ENCODE measurements at places on chromosomes 6 and 20.

GRCh38 chr6:150697515-150697914 is 97.8 kb downstream of the PLEKHG1 start:
- no peak for DNase-seq

GRCh38 chr20:17697171-17697570 is 2.6 kb upstream of the BANF2 start:
- no peak for DNase-seq

- DNase-seq = peak; percentile 73
These were observed 127.4 kb upstream of the AFDN start for GRCh38 chr6:167699141-167699931.

- no peak for DNase-seq
These were observed 7.5 kb upstream of the AFG1L start for GRCh38 chr6:108287373-108287772.

DNA sequence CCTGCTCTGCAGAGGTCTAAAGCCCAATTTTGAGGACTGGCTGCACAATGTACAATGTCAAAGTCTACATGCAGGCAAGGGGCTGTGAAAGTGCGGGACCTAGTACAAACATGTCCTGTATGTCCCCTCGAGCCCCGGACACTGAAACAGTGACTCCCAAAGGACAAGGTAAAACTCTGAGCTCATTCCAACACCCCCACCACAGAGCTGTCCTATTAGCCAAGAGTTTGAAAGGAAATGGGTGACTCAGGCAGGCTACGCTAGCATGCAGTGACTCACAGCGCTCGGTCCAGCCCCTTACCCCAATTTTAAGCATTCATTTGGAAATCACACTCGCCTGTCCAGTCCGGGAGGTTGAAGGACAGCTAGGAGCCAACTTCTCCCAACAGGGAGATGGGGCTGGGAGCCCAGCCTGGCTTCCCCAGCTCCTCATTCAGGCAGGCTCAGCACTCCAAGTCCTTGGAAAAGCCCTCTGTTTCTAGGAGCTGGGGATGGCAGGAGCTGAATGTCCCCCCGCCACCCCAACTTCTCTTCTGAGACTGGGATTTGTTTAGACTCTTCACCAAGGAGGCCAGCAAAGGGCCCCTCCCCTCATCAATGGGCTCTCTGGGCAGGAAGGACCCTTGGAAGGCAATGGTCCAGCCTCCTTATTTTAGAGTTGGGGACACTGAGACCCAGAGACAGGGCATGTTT is 3.9 kb downstream of the SDC4 start:
- DNase-seq = no peak

DNA sequence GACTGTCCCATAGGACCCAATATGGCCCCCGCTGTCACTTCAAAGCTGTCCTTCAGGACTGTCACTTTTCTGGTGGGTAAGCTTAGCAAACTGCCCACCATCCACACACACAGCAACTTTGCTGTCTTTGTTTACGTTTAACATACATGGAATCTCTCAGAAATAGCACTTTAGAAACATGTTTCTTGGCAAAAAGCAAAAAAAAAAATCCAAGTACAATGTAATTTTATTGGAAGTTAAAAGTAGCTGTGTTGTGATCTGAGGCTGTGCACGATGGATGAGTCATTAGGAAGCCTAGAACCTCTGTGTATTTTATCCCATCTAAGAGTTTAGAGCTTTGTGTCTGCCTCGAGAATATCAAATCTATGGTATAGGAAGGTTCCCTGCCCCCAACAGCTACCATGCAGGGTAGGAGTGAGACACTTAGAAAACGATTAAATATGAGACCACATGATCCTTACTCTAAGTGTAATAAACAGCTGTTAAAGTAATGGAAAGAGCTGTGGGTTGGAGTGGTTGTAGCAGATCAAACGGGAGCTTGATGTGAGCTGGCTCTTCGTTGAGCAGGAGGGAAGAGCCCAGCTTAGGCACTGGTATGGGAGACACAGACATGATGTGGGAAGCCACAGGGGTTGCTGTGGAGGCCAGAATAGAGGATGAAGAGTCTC is 119.5 kb downstream of the PLEKHG1 start:
- DNase-seq = no peak

- peak; percentile 5 for DNase-seq
These were observed 189.0 kb downstream of the LRFN2 start for GRCh38 chr6:40398034-40398691.

- DNase-seq = no peak
These were observed 46.5 kb upstream of the FRMD1 start for GRCh38 chr6:168125429-168126001.

GRCh38 chr20:51399006-51399890 is 143.3 kb downstream of the NFATC2 start:
- DNase-seq = no peak

- no peak for DNase-seq
These were observed 5.4 kb upstream of the RAB44 start for GRCh38 chr6:36692220-36692619.

DNA sequence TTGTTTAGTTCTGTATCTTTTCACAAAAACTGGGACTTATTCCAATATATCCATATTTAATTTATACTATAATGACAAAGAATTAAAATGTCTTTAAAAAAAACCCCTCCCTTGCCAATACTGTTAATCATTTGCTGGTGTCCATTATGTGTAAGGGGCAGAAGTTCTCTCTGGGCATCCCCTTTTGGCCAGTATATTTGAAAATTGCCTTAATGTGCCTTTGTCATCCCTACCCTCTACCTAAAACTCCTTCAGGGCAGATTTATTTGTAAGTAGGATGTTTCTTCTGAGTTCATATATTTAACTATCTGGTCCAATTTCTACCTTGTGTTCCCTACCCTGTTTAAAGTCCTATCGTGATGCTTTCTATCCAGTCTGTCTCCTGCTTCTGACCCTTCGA is 62.9 kb downstream of the ARHGAP18 start:
- DNase-seq = no peak

GRCh38 chr20:54086507-54087039 is 16.2 kb upstream of the BCAS1 start:
- DNase-seq = no peak

GRCh38 chr20:48476854-48477253 is 350.9 kb downstream of the PREX1 start:
- no peak for DNase-seq

DNA sequence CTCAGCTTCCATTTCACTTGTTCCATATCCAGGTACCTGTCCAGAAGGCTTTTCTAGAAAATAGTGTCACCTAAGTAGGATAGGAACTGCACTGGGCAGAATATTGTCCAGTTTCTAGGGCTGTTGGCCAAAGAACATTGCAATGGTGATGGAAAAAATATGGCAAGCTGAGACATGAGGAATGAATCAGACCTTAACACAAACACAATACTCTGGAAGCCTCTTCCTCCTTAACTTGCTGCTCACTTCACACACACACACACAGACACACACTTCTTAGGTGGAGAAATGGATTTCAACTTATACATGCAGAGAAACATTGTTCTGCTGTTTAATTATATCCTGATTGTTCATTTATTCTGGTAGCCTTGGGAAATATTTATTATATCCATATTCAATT is 203.0 kb upstream of the RGS17 start:
- no peak for DNase-seq

DNA sequence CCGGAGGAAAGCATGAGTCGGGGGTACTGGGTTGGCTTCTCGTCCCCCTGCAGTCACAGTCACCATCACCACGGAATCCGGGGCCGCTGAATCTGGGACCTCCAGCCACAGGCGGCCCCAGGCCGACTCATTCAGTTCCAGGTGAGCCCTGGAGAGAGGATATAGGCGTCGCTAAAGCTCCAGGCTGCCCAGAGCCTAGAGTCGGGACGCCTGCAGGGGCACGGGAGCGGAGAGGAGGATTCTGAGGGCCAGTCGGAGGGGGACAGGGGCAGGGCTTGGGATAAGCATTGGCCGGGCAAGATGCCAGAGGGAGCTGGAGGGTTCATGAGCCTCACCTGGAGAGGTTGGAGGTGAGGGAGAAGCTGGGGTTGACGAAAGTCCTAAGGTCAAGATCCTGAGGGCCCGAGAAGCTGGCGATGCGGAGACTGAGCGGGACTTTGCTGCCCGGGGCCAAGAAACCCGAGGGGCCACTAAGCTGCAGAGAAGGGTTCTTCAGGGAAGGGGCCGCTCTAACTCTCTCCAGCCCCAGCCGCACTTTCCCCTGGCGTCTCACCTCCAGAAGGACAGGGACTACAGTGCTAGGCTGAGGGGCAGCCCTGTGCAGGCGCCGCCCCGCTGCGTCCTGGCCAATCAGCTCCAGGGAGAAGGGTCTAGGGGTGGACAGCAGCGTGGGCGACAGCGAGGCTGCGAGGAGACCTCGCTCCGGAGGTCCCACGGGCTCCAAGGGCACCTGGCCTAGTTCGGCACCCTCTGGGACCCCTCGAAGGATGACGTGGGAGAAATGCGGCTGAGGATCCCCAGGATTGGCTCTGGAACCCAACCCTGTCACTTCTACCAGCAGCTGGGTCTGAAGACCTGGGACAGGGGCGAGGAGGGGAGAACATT is 3.7 kb downstream of the SAPCD1 start:
- DNase-seq = no peak

DNA sequence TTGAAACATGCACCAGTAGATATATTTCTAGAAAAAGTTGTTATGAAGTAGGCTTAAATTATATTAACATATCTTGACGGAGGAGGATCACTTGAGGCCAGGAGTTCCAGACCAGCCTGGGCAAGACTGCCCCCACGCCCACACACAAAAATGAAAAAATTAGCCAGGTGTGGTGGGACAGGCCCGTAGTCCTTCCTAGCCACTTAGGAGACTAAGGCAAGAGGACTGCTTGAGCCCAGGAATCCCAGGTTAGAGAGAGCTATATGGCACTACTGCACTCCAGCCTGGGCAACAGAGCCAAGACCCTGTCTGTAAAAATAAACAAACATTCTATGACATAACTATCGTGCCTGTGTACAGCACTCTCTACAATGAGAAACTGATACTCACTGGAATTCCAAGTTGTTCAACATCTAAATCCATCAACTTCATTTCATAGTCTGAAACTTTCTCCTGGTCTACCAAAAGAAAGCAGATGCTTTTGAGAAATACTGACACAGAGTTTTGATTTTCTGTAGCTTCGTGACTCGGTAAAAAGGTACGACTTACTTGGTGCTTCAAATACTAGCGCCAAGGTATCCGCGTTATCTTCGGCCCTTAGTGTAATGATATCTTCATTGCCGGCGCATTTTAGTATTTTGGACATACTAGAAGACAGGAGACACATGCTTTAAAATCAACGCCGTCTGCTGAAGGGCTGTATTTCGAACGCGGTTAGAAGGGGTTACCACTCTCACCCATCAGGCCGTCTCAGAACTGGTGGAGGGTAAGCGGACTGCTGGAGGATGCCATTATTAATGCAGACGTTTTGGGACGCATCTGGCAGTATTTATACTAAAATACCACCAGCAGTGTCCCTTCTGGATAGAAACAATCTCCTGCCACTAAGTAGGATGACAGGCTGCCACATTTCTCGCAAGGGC is 1.3 kb downstream of the PCNA start:
- peak; percentile 40 for DNase-seq

DNA sequence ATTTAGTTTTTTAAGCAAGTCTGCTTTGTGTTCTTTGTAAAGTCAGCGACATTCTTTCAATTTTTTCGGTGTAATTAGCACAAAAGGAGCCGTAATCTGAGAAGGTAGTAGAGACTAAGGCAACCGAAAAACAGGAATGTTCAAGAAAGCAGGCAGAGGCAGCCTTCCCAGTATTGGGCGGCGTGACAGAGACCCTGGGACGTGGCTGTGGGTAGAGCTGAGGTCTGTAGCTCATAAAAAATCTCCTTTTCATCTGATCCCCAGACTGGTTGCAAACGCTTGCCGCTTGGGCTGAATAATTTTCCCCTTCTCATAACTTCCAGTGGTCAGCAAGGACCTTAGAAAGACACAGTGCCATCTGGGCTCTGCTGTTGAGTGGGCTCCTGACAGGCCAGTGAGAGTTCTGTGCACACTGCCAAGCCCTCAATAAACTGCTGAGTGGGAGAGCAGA is 30.8 kb downstream of the GNAS start:
- DNase-seq = no peak

DNA sequence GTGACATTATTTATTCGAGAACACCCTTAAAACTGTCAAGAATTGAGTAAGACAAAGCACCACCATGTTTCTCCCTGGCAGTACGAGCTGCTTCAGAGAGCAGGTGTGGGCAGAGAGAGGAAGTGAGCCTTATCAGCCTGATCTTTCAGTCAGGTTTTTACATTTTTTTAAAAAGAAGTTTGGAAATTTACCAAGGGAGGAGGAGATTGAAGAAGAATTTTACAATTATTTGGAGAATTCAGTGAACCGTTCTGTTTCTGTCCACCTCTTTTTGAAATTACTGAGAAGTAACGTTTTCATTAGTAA is 75.5 kb downstream of the ZDHHC14 start:
- no peak for DNase-seq

DNA sequence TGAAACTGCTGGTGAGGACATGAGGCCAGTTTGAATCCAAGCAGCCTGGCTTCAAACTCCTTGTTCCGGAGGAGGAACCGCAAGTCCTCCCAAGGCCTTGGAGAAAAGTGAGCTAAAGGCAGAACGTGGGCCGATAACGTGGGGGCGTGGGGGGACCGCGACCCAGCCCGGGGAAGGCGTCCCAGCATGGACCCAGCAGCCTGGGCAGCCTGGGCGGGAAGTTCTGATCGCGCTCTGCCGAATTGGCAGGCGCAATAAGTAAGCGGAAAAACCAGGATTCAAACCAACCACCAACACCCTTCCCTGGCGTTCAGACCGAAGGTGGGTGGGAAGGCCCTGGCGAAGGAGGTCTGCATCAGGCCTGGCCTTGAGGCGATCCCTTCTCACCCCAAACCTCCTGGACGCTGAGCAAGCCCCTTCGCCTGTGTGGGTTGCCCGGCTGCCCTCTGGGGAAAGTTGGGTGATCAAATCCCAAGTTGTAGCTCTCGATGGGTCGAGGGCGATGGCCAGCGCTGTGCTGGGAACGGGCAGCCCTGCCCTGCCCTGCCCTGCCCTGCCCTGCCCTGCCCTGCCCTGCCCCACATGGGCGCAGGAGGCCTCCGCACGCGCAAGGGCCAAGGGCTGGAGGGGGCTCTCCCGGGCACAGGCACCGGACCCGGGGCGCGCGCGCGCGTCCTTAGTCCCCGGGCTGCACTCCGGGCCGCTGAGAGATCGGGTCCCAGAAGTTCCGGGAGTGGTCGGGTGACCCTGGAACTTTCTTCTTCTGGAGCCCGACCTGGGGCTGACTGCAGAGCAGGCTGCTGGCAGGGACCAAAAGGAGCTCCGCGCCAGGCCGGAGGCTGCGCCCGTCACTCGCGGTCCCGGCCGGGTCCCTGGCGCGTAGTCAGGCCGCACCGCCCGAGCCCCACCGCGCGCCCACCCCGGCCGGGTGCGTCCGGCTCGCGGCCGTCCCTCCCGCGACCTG is 637 bp upstream of the SLC22A3 start:
- DNase-seq = no peak

- no peak for DNase-seq
These were observed 4.1 kb upstream of the TOX2 start for GRCh38 chr20:43910564-43910963.

- DNase-seq = no peak
These were observed 127.5 kb upstream of the COL21A1 start for GRCh38 chr6:56374841-56375369.

- peak; percentile 90 for DNase-seq
These were observed 31.5 kb downstream of the SF3B5 start for GRCh38 chr6:144063744-144064401.

DNA sequence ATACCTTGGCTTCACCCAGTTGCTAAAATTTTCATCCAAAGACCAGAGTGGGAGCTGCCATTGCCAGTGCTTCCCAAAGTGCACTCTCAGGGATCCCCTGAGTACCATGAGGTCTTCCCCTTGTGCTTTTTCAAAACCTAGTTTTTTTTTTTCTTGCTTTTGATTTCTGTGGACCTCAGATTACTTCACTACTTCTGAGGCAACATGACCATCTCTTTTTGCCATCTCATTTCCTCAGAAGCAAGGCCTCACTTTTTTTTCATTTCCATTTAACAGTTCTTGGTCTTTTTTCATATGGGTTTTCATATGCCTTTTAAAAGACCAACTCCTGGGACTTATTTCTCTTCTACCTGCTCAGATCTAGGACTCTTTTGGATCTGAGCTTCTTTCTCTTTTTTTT is 64.1 kb upstream of the MMS22L start:
- DNase-seq = no peak

Data from activated T-cell treated with anti-CD3 and anti-CD28 coated beads, Interleukin-2, amount 50 U/mL, for 24 hours (primary cell).